Stimulated activated CD8-positive, alpha-beta memory T cell treated with anti-CD3 and anti-CD28 coated beads, Interleukin-7, amount 100 ng/mL, for 1 hour (primary cell): ENCODE measurements at places on chromosomes 4 and X.

DNA sequence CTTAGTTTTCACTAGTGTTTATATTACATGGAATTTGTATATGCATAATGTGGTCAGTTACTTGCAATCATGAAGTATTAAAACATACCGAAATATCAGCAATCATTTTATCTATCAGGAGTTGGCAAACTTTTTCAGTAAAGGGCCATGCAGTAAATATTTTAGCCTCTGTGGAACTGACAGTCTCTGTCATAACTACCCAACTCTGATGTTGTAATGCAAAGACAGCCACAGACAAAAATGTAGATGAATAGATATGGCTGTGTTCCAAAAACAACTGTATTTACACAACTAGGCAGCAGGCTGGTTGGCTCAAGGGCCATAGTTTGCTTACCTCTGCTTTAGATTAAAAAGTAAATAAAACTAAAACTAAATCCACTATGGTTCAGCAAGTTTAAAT, 200.2 kb downstream of the HS3ST1 start:
- no peak for DNase-seq

DNA sequence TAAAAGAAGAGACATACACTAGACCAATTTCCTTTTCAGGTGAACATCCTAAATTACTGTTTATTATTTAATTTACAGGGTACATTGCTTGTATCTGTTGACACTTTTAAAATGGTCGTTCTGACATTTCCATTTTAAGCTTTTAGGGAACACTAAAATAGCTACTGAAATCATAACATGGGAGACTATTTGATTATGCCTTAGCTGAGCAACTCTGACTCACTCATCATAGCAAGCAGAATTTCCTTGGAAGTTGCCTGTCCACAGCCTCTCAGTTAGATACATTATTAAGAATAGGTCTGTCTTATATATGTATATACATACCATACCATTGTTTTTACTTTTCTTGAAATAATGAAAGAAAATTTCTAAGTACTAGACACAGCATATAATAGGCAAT, 22.0 kb downstream of the GUCY1B1 start:
- DNase-seq, result no peak

GRCh38 chr4:2102045-2102883, 43.1 kb downstream of the NAT8L start:
- no peak for DNase-seq

- no peak for DNase-seq
These were observed 53.0 kb downstream of the PKD2 start for GRCh38 chr4:88060431-88060830.

DNA sequence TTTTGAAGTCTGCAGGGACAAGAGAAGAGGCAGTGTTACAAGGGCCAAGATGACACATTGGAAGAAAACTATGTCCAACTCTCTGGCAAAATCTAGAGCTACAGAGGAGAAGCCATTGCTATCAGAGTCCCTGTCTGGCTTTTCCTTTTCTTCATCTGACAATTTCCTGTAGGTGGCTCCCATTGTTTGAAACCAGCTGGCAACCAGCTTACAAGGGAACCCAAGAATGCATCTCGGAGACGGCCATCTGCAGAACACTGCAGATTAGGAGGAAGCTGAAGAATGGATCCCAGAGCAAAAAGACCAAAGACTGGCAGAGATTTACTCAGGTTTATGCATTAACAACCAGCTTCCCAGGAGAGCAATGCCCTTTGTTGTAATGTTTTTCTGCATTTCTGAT, 216.2 kb upstream of the CTSO start:
- no peak for DNase-seq

DNA sequence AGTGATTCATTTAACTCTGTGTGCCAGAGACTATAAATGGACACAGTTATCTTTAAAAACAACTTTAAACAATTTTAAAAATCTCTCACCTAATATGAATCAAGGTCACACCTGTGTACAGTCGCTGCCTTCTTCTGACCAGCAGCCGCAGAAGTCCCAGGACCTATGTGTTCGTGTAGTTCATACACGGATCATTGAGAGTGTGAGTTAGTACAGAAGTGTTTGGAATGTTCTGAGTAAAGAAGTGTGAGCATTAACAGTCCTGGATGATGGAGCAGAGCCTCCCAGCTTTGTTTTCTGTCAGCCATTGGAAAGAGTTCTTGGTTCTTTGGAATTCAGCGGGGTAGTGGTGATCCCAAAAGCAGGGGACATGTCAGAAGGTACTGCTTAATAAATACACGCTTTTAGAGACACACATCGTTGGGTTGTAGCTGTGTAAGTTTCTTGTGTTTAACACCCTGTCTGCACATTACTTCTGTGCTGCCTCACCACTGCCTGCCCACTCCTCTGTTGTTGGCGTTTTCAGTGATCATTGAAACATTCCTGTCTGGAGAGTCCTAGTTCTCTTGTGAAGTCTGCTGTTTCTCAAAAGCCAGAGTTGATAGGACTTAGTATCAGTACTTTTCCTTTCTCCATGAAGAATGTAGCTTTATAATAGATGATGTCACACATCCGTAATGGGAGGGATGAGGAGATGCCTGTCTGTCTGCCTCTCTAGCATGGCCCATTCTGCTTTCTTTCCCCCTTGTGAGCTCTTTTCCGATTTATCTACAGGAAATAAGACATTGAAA, 90.6 kb downstream of the PTTG2 start:
- no peak for DNase-seq

DNA sequence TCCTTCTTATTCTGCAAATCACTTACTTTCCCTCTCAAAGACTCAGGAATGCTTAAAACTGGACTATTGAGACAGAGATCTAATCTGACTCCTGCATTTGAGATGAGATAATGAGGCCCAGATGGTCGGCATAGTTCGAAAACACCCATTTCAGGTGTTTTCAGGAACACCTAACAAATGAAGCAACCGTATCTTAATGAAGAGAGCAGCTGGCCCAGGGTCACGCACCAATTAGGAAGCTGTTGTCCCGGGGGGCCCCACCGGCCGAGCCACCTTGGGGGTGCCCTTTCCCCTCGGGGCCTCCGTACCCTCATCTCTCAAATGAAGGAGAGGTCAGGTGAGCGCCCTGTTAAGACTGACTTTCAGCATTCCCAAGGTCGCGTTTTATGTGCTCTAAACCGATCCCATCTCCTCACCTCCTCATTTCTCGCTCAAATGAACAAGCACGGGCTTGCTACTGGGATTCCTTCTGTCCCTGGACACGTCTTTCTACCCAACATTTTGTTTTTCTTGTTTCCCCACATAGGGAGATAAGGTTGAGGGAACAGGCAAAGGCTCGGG, 824 bp downstream of the LRPAP1 start:
- DNase-seq, result no peak
